ENCODE measurements at places on chromosomes 3 and 15.

GRCh38 chr3:150931745-150932144 lies 26.5 kb upstream of the MINDY4B start:
- DNase-seq = no peak

GRCh38 chr3:101940521-101941317 lies 91.4 kb downstream of the NFKBIZ start:
- DNase-seq = no peak

- no peak for DNase-seq
These were observed 31.1 kb downstream of the PSTPIP1 start for GRCh38 chr15:77025941-77026411.

DNA sequence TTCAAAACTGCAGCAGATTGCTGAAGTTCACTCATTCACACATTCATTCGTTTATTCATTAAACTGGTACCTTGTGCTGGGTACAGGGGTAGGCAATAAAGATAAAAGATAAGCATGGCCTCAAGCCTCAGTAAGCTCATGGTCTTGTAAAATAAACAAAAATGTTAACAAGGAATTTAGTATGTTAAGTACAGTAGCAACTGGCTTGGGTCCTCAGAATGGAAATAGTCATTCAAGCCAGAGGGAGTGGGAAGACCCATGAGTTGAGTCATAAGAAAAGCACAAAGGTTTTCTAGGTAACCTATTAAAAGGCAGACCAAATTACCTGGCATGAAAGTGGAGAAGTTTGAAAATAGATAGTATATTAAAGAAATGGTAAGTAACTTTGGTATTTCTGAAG lies 163.3 kb downstream of the CDIN1 start:
- DNase-seq = no peak

DNA sequence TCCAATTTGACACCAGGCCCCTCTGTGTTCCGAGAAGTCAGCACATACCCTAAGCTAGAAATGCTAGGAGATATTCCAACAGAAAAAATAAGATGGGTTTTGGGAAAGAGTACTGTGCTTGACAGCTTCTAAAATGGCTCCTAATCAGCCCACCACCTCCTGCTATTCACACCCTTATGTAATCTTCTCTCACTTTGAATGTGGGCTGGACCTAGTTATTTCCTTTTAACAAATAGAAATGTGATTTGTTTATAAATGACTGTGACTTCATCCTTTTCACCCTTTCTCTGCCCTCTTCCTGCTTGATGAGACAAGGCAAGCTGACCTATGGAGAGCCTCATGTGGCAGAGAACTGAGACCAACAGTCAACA lies 961.1 kb downstream of the FHIT start:
- DNase-seq = no peak

- DNase-seq = no peak
These were observed 1.5 kb downstream of the FOXB1 start for GRCh38 chr15:60005352-60006202.

DNA sequence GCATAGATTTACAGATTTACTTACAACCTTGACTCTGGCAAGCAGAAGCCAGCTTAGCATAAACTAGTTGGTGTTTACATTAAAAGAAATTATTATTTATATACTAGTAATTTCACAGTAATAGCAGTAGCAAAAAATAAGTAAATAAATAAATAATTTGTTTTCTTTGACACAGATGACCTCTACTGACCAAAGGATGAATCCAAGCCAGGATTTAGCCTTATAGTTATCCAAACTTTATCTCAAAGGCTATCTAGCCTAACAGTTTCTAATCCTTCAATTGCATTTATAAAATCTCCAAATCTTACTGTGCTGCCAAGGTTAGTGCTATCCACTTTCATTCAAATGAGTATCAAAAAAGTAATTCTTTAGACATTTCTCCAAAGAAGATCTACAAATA lies 64.3 kb downstream of the FRMD5 start:
- no peak for DNase-seq

Measured in activated T-helper 2 cell treated with anti-CD3 and anti-CD28 coated beads, Interferon-gamma antibody, Interleukin-2, Interleukin-4, amounts not matched to agents 10 μg/mL and 5 μg/mL and 100 μg/mL, durations not matched to agents 14 hours and 24 hours and 36 hours (primary cell).